ENCODE measurements at places on chromosomes 3 and 15. TPM values are rescaled to one million over a fixed set of nuclear protein-coding genes. Genes with fewer than 3 reads are reported as not detected.

GRCh38 chr15:81002331-81003096, 1.8 kb downstream of the TLNRD1 start:
- no peak for DNase-seq

WDR49 gene
- 0.47 TPM for total RNA-seq

AP3B2 gene
- 2.5 TPM for total RNA-seq

ALDH1A2 gene
- 26.2 TPM for total RNA-seq

Measured in mesothelial cell of epicardium (in vitro differentiated cells).